WTC11 (cell line): ENCODE measurements at places on chromosomes 12 and 14. TPM values are rescaled to one million over a fixed set of nuclear protein-coding genes. Genes with fewer than 3 reads are reported as not detected.

The B4GALNT3 gene
- total RNA-seq, result 19.0 to 22.0 TPM (median 20.9 TPM) in 3 replicates

The NEK9 gene
- 50.8 to 60.5 TPM (median 59.1 TPM) in 3 replicates for total RNA-seq

The KRT78 gene
- total RNA-seq, result not detected in 3 replicates

The GPD1 gene
- total RNA-seq, result 0.39 to 0.77 TPM (median 0.62 TPM) in 3 replicates

The HOXC12 gene
- total RNA-seq, result not detected in 3 replicates

GRCh38 chr14:91397965-91398591 lies 19.5 kb downstream of the CCDC88C start:
- no peak for DNase-seq
- H3K4me1 ChIP-seq, result peaks cover 85% of the 10 kb centered on the region
- peaks cover 8% of the 10 kb centered on the region for H3K36me3 ChIP-seq
- peak overlapping the region; percentile 87 for H3K27ac ChIP-seq
- no peaks in the 10 kb centered on the region for H3K27me3 ChIP-seq

DNA sequence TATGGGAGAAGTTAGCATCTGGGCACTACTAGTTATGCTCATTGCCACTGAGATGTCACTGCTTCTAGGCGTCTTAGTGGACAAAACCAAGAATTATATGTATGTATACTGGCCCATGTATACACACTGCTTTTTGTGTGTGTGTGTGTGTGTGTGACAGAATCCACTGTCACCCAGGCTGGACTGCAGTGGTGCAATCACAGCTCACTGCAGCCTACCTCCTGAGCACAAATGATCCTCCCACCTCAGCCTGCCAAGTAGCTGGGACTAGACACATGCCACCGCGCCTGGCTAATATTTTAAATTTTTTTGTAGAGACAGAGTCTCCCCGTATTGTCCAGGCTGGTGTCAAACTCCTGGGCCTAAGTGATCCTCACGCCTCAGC lies 25.2 kb downstream of the LIMA1 start:
- H3K4me3 ChIP-seq, result no peak overlapping the region
- no peaks in the 10 kb centered on the region for H3K27me3 ChIP-seq
- H3K27ac ChIP-seq, result no peak overlapping the region
- DNase-seq, result no peak
- H3K4me1 ChIP-seq, result no peaks in the 10 kb centered on the region
- no peaks in the 10 kb centered on the region for H3K36me3 ChIP-seq

DNA sequence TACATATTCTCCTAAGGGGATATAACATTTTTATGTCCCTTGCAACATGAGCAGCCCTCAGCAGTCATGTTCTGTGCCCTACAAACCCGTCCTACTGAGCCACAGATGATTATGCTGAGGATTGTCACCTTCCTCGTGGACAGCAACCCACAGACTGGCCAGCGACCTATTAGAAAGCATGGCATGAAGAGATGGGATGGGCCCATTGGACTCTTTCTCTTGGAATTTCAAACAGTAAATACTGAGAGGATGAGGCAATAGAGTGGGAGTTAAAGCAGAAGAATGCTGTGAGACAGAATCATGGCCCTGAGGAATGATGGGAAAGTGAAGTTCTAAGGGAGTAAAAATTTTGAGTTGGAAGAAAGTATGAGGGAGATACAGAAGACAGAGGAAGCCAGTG lies 149.9 kb upstream of the BTG1 start:
- no peak for DNase-seq
- no peaks in the 10 kb centered on the region for H3K36me3 ChIP-seq
- no peaks in the 10 kb centered on the region for H3K27me3 ChIP-seq
- no peak overlapping the region for H3K27ac ChIP-seq

GRCh38 chr12:125533434-125534029 lies 468.3 kb downstream of the AACS start:
- no peak overlapping the region for H3K27ac ChIP-seq
- DNase-seq, result peak; percentile 86
- no peaks in the 10 kb centered on the region; the same call in 1 of the 2 replicates for H3K36me3 ChIP-seq
- peaks cover 6% of the 10 kb centered on the region for H3K4me1 ChIP-seq
- H3K4me3 ChIP-seq, result no peak overlapping the region
- no peaks in the 10 kb centered on the region for H3K27me3 ChIP-seq

DNA sequence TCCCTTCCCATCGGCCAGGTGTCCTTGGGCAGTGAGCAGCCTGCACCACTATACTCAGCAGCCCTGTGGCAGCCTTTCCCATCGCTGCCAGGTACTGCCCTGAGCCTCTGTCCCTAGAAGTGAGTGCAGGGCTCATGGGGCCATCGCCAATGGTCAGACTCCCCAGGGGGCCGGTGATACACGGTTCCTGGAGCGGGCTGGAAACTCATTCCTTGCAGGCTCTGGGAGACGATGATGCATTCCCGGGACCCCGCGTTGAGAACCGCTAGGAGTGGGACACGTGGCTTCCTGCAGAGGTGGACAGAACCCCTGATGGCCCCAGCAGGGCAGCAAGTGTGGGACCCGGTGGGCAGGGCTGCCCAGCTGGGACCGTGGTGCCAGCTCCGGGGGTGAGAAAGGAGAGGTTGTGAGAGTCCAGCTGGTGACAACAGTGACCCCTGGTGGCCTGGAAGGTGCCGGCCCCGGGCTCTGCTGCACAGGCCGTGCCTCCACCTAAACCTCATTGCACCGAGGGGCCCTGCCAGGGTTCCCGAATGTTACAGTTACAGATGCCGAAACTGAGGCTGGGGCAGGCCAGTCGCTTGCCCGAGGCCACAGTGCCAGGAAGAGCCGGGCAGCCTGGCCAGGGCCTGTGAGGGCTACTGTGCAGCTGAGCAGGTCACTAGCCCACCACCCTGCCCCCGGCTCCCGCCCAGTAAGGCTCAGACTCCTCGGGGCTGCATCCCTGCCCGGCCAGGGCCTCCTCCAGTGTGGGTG lies 33.8 kb downstream of the FBRSL1 start:
- H3K27me3 ChIP-seq, result peaks cover 29% of the 10 kb centered on the region
- H3K27ac ChIP-seq, result no peak overlapping the region
- DNase-seq, result peak; percentile 86
- peaks cover 5% of the 10 kb centered on the region for H3K4me1 ChIP-seq
- no peak overlapping the region for H3K4me3 ChIP-seq

GRCh38 chr12:45726603-45727300 lies 2.8 kb upstream of the ARID2 start:
- H3K36me3 ChIP-seq, result 0 out of 2 replicates have a peak, but pooled peaks cover 2% of the 10 kb centered on the region
- H3K27ac ChIP-seq, result peak overlapping the region; percentile 100
- peak overlapping the region; percentile 95 for H3K4me3 ChIP-seq

GRCh38 chr14:51095854-51096823 lies 1.2 kb upstream of the TRIM9 start:
- peaks cover 19% of the 10 kb centered on the region for H3K4me1 ChIP-seq
- H3K36me3 ChIP-seq, result no peaks in the 10 kb centered on the region
- H3K4me3 ChIP-seq, result peak overlapping the region; percentile 84
- no peak for DNase-seq
- peak overlapping the region; percentile 32; the same call in 1 of the 2 replicates for H3K27ac ChIP-seq

GRCh38 chr14:102197317-102197853 lies 57.7 kb downstream of the WDR20 start:
- H3K27ac ChIP-seq, result no peak overlapping the region
- H3K4me1 ChIP-seq, result peaks cover 23% of the 10 kb centered on the region
- H3K36me3 ChIP-seq, result peaks cover 11% of the 10 kb centered on the region
- H3K27me3 ChIP-seq, result no peaks in the 10 kb centered on the region
- DNase-seq, result no peak
- no peak overlapping the region for H3K4me3 ChIP-seq

DNA sequence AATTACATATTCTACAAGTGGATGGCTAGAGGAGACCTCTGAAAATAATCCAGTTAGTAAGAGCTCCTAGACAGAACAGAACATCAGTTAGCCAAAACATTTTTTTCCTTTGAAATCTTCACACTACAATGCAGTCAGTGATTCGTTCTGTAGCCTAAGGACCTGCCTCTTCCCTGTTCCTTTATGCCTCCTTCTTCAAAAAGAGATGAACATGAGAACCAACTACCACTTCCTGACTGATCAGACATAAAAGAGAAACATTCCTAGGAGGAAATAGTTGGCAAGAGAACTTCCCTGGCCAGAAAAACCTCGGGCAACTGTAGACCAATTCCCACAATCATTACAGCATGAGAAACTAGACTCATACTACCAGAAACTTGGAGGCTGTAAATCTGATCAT lies 29.4 kb downstream of the ITPR2 start:
- no peak overlapping the region for H3K27ac ChIP-seq
- H3K36me3 ChIP-seq, result no peaks in the 10 kb centered on the region
- H3K4me1 ChIP-seq, result peaks cover 7% of the 10 kb centered on the region; the same call in 1 of the 2 replicates
- no peak for DNase-seq
